ENCODE measurements at places on chromosomes 6 and 20.
A peak's percentile ranks its signal among the peaks of the same experiment; 100 is the strongest.

GRCh38 chr6:51866867-51867266, 220.5 kb downstream of the PKHD1 start:
- no peak for DNase-seq

- peak; percentile 42 for DNase-seq
Observed at GRCh38 chr6:70371454-70372105, 41.7 kb upstream of the FAM135A start.

DNA sequence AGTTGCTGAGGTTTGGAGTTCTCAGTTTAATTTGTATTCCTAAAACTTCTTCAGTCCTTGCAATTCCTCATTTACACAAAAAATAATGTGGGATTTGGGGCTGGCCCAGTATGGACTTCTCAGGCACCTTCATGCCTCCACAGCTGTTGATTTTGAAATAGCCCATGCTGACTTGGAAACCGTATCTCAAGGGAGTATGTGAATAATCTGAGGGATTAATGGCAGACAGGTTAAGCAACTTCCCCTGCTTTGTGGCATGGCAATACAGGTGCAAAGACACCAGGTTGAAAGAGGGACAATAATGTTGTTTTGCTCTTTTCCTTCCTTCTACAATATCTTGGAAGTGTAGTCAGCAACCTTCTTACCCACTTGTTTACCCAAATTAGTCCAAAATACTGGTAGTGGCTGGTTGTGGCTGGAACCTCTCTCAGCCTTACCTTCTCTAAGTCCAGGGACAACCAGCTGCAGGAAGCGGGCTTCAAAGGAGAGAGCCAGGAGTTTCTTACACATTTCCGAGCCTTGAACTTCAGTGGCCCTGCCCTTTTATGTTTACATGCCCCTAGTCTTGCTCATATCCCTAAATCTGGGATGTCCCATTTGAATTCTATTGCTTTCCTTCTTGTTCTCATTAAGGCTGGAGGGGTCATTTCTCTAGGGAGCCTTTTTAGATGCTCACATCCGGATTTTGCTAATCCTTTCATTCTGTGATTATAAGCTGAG, 44.1 kb upstream of the ADGRF1 start:
- no peak for DNase-seq

DNA sequence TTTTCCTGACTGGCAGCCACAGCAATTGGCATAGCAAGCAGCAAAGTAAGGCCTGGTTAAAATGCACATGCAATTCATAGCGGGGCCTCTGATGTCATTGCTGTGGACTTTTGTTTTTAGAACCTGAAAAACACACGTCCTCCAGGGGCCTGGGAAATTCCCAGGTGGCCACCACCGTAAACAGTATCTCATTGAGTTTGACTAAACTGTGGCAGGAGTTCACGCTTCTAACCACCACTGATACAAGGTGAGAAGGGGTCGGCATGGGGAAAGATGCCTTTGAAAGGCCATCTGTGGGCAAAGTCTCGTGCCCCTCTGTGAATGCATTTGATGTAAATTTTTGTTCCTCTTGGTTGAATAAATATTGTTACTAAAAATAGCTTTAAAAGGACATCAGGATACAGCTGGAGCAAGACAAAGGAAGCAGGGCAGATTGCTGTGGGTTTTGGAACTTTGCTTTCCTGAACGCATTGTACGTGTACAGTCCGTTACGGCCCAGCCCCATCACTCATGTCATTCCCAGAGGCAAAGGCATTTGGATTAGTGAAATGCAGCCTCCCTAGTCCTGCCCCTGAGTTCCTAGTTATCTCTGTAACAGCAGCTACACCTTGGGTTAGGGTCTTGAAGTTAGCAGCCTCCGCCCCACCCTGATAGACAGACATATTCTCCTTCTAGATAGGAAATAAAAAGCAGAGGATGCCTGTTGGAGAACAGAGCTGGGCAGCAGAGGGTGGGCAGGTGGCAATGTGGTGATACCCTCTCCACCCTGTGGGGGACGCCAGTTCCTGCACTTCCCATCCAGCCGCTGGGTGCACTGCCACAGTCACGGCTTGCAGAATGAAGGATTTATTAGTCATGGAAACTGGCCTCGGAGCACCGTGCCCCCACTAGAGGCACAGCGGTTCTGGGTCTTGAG, 80.3 kb downstream of the ZDHHC14 start:
- DNase-seq, result no peak

- DNase-seq, result no peak
Observed at GRCh38 chr20:36847710-36848040, 28.3 kb upstream of the TLDC2 start.

- no peak for DNase-seq
Observed at GRCh38 chr20:44104798-44105517, 82.0 kb downstream of the JPH2 start.

- no peak for DNase-seq
Observed at GRCh38 chr6:21349834-21350233, 243.7 kb upstream of the SOX4 start.

GRCh38 chr20:36878941-36879340, 3.0 kb downstream of the TLDC2 start:
- DNase-seq, result no peak

DNA sequence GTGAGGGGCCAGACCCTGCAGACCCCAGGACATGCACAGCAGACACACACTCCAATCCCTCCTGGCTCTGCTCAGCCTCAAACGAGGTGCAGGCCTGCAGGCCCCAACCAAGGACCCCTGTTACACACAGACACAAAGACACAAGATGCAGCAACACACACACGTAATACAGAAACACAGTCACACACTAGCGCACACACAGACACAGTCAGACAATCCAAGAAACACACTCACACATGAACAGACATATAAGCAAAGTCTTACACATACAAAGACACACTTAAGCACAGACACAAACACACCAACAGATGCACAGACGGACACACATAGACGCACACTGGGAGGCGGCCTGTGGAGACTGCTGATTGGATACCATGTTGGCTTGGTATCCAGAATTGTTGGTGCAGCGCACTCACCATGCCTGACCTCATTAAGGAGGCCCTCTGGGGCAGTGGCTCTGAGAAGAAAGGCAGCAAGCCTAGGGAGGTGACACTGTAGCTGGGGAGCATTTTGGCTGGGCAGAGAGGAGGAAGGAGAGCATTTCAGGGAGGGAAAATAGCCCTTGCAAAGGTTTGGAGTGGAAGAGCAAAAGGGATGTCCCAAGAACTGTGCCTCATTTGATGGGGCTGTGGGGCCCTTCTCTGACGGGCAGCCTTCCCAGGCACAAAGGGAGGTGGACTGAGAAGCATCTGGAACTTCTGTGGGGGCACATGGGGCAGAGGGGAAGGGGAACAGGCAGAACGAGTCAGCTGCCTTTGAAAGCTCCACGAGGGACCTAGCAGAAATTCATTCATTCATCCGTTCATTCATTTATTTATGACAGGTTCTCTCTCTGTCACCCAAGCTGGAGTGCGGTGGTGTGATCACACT, 1.4 kb upstream of the HSPA12B start:
- no peak for DNase-seq

DNA sequence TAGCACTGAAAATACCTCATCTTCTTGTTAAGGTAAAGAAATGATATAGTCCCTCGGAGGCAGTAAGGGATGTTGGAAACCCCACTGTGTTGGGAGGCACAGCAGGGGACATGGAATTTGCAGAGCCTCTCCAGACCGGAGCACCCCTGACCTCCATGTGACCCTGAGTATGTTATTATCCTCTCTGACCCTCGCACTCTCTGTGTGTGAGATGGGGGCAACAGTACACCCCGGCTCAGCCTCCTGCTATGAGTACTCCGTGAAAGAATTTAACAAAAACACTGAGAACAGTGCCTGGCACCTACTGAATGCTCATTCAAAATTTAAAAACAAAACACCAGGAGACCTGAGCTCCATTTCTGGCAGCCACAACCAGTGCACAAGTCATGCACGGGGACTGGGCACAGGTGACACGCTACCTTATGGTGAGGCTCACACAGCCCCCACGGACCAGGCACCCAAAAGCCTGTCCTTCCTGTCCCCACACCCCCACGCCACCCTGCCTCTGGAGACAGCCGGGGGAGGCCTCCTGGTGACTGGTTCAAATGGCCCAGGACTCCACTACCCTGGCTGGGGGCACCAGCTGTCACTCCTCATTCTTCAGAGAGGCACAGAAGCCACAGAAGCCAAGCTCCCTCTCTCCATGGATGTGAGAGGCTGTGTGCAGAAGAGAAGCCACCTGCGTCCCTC, 6.1 kb downstream of the NINL start:
- DNase-seq, result no peak

DNA sequence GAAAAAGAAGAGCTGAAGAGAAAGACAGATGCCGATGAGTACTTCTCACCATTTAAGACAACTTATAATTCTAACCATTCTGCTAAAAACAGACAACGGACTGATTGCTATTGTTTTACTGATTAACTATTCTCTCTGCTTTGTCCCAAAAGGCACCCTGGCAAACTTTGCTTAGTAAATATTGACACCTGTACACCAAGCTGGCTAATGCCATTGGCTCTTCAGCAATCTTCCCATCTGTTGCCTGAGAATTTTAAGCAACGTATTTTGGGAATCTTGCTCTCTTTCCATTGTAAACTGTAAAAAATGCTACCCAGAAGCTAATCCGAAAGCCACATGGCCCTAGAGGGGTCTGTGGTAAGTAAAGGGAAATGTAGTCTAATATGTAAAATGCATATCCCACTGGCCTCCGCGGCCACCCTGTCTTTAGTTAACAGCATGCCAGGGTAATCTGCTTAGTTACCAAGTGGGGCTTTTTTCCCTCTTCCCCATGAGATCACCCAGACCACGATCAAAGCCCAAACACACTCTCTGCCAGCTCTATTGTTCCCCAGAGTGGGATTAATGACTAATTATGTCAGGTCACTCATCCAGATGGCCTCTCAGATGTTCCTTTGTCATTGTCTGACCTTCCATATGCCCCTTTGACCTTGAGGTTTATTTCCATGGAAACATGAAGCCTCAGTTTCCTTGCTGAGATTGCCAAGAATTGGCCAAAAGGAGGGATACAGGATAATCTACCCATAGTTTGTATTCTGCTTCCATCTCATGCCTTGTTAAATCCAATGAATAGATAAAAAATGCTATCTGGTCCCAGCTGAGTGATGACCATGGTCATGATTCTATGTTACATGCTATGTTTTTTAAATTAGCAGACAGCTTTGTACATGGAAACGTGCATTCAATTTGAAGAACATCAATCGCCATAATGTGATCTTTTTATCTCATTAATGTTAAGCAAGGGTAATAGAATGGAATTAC, 216.4 kb upstream of the MCHR2 start:
- no peak for DNase-seq

DNA sequence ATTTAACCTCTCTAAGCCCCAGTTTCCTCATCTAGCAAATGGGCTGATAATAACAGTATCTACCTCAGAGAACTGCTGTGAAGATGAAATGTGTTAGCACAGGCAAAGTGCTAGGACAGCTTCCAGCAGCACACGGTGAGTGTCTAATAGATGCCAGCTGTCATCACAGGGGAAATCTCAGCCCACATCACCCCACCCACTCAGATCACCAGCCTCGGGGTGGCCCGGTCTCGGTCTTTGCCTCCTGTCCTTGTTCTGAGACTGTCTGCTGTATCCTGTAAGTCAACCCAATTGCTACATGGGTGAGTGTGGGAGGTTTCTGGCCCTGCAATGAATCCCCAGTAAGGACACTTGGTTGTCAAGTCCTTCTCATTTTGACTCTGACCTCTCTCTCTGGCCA, 99.5 kb upstream of the ZNFX1 start:
- DNase-seq, result no peak

GRCh38 chr20:30892541-30893345, 364.7 kb upstream of the DEFB115 start:
- DNase-seq, result no peak
